ENCODE measurements at places on chromosomes 6 and 20.

GRCh38 chr6:106163446-106163965 lies 77.4 kb downstream of the PRDM1 start:
- H3K4me1 ChIP-seq, result no peaks in the 10 kb centered on the region
- no peaks in the 10 kb centered on the region for H3K27me3 ChIP-seq
- peak; percentile 23 for DNase-seq
- no peak overlapping the region for H3K27ac ChIP-seq
- H3K36me3 ChIP-seq, result no peaks in the 10 kb centered on the region

- H3K27ac ChIP-seq, result no peak overlapping the region
- H3K4me1 ChIP-seq, result no peaks in the 10 kb centered on the region
- H3K4me3 ChIP-seq, result no peak overlapping the region
- no peak for DNase-seq
These were observed 199.0 kb upstream of the KCNG1 start for GRCh38 chr20:51221791-51222408.

GRCh38 chr6:121993362-121993761 lies 406.1 kb upstream of the HSF2 start:
- no peak overlapping the region for H3K27ac ChIP-seq
- H3K27me3 ChIP-seq, result no peaks in the 10 kb centered on the region
- no peak overlapping the region for H3K4me3 ChIP-seq
- no peak for DNase-seq

GRCh38 chr6:28124350-28124970 lies at the start of gene ZSCAN16:
TSS of gene ZSCAN16 (plus strand) at chr6:28124609. CDS start at chr6:28125444, 835 bp downstream.
- H3K36me3 ChIP-seq, result peaks cover 18% of the 10 kb centered on the region
- no peaks in the 10 kb centered on the region for H3K27me3 ChIP-seq
- H3K4me1 ChIP-seq, result no peaks in the 10 kb centered on the region
- peak within 1 kb of the TSS; percentile 63 for H3K4me3 ChIP-seq
- DNase-seq, result peak; percentile 80

- H3K4me3 ChIP-seq, result no peak overlapping the region
- no peak for DNase-seq
- no peak overlapping the region for H3K27ac ChIP-seq
- H3K27me3 ChIP-seq, result no peaks in the 10 kb centered on the region
These were observed 19.3 kb upstream of the SASH1 start for GRCh38 chr6:148323344-148323743.

All from tibial artery (tissue), 4 donors.